ENCODE measurements at places on chromosomes 2 and 18. TPM values are rescaled to one million over a fixed set of nuclear protein-coding genes. Genes with fewer than 3 reads are reported as not detected.

DNA sequence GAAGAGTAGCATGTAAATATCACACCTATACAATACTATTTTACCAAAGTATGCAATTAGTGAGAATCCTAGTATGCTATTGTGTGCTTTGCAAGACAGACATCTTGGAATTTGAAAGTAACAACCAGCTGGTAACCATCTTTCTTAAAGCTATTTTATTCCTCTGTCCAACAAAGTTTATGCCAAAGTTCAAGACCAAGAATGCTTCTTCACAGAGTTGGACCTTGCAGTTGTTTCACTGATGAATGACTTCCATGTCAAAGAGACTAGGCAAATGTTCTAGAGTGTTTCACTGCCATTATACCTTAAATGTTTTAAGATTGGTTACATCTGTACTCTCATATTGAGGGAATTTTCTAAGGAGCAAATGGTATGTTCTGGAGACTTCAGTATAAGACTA is 215.2 kb upstream of the CRIM1 start:
- no peak for DNase-seq

DNA sequence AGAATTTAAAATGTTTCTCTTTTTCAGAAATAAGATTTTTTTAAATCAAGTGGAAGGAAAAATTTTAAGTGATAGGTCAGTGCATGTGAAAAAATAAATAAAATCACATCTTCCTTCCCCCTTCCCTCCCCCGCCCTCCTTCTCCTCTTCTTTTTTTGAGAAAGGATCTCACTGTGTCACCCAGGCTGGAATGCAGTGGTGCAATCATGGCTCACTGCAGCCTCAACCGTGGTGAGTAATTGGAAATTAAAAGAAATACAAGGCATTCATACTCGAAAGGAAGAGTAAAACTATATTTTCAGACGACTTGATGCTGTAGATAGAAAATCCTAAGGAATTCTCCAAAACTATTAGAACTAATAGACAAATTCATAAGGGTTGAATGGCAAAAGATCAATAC is 16.9 kb upstream of the CRACDL start:
- no peak for DNase-seq

DNA sequence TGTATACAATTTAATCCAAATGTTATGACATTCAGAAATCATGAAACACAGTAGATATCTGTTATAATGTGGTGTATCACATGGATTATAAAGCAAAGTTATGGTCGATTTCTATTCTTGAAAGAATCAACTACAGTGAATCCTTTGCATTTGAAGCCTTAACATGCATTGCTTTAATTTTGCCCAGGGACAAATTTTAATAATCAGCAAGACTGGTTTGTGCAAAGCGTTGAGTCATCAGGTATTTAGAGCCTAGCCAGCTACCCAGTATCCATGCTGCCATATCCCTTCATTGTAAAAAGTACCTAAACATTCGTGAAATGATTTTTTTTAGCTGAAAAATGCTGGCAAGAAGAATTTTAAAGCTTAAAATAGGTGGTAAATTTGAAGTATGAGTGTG is 8.9 kb upstream of the SPDYA start:
- DNase-seq: peak; percentile 64

GRCh38 chr2:102636283-102636907 is 17.0 kb downstream of the SLC9A2 start:
- DNase-seq: no peak

- DNase-seq: no peak
These were observed 45.4 kb downstream of the RASGRP3 start for GRCh38 chr2:33521791-33522281.

DNA sequence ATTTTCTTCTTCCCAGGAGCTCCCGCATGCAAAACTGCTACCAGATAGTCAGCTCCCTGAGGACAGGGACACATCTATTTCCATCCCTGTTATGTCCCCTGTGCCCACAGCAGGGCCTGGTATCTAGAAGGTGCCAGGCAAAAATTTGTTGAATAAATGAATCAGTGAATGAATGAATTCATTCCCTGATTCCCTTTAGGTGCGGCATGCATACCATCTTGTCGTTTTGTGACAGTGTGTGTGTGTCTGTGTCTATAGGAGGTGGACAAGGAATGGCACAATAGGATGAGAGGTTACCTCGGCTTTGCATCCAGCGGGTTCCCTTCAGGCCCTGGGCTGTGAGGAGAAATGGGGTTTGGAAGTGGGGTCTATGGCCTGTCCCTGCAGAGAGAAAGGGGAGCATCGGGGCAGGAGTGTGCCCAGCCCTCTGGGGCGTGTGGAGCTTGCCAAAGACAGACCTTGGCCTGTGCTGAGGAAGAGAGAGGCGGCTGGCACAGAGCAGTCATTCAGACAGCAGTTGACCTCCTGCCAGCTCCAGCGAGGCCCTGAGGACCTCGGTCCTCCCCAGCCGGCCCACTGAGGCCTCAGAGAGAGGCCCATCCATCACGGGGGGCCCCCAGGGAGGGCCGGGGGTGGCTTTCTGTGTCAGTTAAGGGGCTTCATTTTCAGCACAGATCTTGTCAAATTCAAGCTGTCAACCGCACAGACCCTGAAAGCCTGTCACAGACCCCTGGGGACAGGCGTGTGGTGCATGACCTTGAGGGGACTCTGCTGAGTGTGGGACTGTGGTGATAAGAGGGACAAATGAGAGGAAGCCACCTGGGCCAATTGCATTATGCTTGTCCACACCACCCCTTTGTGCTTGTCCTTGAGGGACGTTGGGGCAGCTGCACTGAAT is 125.9 kb upstream of the CXCR4 start:
- no peak for DNase-seq

AQP4 gene
- total RNA-seq: not detected

- peak; percentile 98 for DNase-seq
These were observed 487.4 kb upstream of the ZEB2 start for GRCh38 chr2:145007093-145007959.

DNA sequence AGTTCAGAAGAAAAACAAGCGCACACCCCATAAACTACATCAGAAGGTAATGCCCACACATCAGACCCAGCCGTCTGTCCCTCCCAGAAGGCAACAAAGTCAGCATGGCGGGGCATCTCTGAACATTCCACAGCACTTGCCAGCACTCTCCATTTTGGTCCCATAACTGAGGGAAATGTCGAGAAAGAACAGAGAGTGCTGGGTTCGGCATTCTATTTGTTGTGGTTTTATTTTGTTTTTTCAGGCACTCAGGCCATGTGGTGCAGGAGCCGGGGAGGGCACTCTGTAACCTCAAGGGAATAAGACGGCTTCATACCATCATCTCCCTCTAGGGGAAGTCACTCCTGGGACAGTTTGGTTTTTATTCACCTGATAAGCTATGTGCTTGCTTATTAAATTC is 156.0 kb downstream of the SEPTIN10 start:
- DNase-seq: no peak

DNA sequence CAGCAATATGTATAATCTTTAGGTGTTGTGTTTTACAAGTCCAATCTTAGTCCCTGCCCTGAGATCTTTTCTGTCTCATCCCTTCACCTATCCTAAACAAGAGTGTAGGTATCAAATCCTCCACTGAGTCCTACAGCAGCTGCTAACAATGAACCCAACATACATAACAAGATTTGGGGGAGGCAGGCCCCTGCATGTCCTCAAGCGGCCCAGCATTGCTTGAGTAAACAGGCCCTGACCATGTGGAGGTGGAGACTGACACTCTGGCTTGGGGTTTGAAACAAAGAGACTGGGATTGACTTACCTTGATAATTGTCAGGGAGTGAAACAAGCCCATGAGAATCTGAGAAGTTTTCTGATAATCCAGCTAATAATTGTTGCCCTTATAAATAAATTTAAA is 213.4 kb downstream of the STK39 start:
- DNase-seq: no peak

DNA sequence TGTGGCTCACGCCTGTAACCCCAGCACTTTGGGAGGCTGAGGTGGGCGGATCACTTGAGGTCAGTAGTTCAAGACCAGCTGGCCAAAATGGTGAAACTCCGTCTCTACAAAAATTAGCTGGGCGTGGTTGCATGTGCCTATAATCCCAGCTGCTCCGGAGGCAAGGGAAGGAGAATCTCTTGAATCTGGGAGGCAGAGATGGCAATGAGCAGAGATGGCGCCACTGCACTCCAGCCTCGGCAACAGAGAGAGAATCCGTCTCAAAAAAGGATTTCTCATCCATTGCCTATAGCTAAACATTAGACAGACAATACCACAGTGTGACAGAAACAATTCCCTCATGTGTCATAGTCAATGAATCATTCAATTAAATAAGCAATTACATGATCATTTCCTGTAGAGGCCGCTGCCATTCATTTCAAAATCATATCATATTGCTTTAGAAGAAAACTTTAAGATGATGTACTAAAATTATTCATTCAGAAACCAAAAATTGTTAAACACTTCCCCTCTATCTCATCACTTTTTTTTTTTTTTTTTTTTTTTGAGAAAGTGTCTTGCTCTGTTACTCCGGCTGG is 69.5 kb upstream of the TGIF1 start:
- DNase-seq: peak; percentile 58
